ENCODE measurements at places on chromosomes 16 and 17.

DNA sequence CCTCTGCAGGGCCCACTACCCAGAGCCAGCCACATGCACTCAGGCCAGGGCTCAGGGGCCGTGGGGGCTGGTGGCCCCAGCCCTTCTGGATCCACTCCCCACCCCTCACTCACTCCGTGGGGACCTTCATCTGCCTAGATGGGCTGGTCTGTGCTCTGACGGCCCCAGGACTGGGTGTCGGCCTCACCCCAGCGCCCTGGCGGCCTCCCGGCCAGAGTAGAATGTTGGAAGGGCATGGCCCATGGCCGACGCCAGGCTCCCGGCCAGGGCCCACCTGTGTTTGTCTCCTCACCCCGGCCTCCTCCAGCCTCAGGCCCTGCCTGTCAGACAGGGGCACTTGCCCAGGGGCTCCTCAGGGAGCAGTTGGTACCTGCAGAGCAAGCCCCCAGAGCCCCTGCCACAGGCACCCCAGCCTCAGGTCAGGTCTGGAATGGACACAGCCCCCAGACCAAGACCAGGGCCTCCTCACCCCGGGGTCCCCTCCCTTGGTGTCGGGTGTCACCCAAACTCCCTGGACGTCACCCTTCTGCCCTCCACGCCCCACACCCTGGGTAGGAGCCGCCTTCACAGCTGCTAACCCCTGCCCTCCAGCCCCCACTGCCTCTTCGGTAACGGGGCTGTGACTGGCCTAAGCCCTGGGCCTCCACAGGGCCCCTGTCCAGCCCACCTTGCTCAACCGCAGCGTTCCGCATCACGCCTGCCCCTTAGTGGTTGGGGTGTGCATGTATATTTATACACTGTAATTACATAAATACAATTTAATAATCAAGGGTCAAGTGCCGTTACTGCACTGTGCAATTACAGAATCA lies 3.0 kb upstream of the CDH15 start:
- DNase-seq = no peak

GRCh38 chr16:83588070-83588469 lies 219.7 kb upstream of the HSBP1 start:
- DNase-seq = no peak

DNA sequence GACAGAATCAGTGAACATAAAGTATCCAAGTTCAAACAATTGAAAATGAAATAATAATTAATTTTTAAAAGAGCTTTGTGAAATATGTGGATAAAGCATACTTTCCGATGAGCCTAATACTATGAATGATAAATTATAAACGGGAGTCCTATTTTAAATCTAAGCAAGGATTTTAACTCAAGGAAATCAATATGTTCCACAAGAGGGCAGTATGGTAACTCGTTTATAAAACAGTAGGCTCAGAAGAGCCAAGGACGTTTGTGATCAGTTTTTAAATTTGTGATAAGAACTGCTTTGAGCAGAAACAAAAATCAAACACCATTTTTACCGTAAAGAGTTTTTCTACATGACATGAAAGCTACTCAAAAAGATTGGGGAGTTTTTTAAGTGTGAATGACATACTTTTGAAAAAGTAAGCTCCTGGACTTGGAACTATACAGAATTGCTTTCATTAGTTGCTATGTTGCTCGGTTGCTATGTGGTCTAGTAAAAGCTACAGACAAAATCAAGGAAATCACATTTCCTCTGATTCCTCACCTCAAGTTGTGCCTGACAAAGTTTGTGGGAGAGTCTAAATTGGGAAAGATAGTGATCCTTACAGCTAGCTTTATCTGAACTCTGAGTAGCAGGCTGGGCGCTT lies 11.8 kb upstream of the TEKT1 start:
- no peak for DNase-seq

GRCh38 chr17:31085563-31085962 lies 9.2 kb upstream of the NF1 start:
- no peak for DNase-seq

Data from NCI-H1417 treated with DMSO at 0.1 percent for 48 hours (cell line).